ENCODE measurements at places on chromosomes 4 and X. TPM values are rescaled to one million over a fixed set of nuclear protein-coding genes. Genes with fewer than 3 reads are reported as not detected.
A peak's percentile ranks its signal among the peaks of the same experiment; 100 is the strongest.

- H3K4me3 ChIP-seq: no peak overlapping the region
- no peak overlapping the region for H3K27ac ChIP-seq
- no peaks in the 10 kb centered on the region for H3K4me1 ChIP-seq
- H3K27me3 ChIP-seq: no peaks in the 10 kb centered on the region
Observed at GRCh38 chr4:120673696-120674095, 248.8 kb downstream of the PRDM5 start.

GRCh38 chr4:79898055-79898454 is 175.0 kb downstream of the ANTXR2 start:
- H3K27me3 ChIP-seq: no peaks in the 10 kb centered on the region
- H3K4me3 ChIP-seq: no peak overlapping the region
- no peak overlapping the region for H3K27ac ChIP-seq

GRCh38 chrX:150456941-150457340 is 93.8 kb downstream of the MAMLD1 start:
- no peak overlapping the region for H3K27ac ChIP-seq
- no peak overlapping the region for H3K4me3 ChIP-seq
- no peaks in the 10 kb centered on the region for H3K36me3 ChIP-seq
- no peak for DNase-seq

DNA sequence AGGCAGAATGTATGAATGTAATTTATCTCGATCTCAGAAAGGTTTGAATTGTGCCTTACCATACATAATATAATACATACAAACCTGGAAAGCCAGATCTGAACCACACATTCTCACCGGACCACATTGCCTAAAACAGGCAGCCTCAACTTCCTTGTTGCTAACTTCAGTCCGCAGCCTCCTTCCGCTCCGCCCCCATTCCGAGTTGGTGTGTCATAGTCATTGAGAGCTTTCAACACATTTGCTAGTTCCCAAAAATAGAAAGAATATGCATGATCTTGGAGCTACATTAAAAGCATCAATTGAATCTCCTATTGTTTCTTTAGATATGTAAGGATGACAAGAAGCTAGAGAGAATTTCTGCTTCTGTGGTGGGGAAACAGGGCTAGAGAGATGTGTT is 127.2 kb downstream of the ARHGEF9 start:
- no peak overlapping the region for H3K4me3 ChIP-seq
- H3K27ac ChIP-seq: no peak overlapping the region
- H3K27me3 ChIP-seq: no peaks in the 10 kb centered on the region
- DNase-seq: peak; percentile 10

GRCh38 chr4:124790471-124790870 is 77.9 kb upstream of the ANKRD50 start:
- H3K4me3 ChIP-seq: no peak overlapping the region
- no peak overlapping the region for H3K27ac ChIP-seq
- no peaks in the 10 kb centered on the region for H3K27me3 ChIP-seq
- no peak for DNase-seq

GRCh38 chr4:53421791-53422190 is 44.4 kb downstream of the FIP1L1 start:
- no peak overlapping the region for H3K4me3 ChIP-seq
- peaks cover 8% of the 10 kb centered on the region for H3K4me1 ChIP-seq
- DNase-seq: no peak
- peaks cover 11% of the 10 kb centered on the region for H3K36me3 ChIP-seq

- peak overlapping the region; percentile 65 for H3K27ac ChIP-seq
- H3K4me3 ChIP-seq: no peak overlapping the region
- no peaks in the 10 kb centered on the region for H3K36me3 ChIP-seq
- no peak for DNase-seq
- no peaks in the 10 kb centered on the region for H3K27me3 ChIP-seq
Observed at GRCh38 chr4:148396986-148397673, 45.1 kb downstream of the NR3C2 start.

Gene NSUN7
- total RNA-seq: 2.3 TPM

Gene OTUD6A
- not detected for total RNA-seq

Gene S100G
- not detected for total RNA-seq

Gene FREM3
- not detected for total RNA-seq

Gene TAF7L
- total RNA-seq: not detected

Gene ODAPH
- not detected for total RNA-seq
